ENCODE measurements at places on chromosomes 5 and 9.

DNA sequence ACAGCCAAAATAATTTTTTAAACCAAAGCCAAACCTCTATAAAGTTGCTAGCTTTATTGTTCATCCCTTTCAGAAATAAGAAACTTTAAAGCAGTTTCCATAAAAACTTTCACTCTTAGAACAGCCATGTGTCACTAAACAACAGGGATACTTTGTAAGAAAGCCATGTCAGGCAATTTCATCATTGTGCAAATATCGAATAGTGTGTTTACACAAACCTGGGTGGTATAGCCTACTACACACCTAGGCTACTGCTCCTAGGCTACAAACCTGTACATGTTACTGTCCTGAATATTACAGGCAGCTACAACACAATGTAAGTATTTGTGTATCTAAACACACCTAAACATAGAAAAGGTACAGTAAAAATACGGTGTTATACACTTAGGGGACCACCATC is 59.9 kb downstream of the TLE1 start:
- no peak for DNase-seq

DNA sequence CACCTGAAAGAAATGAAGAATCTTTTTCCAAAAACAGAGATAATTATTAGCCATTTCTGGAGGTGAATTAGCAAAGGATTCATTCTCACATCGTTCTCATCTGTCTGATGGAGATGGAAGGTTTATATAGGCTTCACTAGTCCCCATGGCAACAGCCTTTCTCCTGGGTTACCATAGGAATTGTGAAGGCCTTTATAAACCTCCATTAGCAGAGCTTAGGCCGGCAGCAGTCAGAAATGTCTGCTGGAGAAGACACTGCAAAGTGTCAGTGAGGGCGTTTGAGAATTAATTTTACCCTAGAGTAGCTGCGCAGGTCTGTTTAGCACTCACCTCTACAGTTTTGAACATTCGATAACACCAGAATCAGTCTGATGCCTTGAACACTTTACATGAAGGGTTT is 290.4 kb upstream of the NR4A3 start:
- DNase-seq, result no peak

GRCh38 chr9:21102305-21102704 is 24.6 kb upstream of the IFNB1 start:
- DNase-seq, result peak; percentile 26

- no peak for DNase-seq
These were observed 7.5 kb upstream of the OTULINL start for GRCh38 chr5:14574096-14574495.

- DNase-seq, result no peak
These were observed 11.6 kb upstream of the SLC6A7 start for GRCh38 chr5:150178262-150178661.

DNA sequence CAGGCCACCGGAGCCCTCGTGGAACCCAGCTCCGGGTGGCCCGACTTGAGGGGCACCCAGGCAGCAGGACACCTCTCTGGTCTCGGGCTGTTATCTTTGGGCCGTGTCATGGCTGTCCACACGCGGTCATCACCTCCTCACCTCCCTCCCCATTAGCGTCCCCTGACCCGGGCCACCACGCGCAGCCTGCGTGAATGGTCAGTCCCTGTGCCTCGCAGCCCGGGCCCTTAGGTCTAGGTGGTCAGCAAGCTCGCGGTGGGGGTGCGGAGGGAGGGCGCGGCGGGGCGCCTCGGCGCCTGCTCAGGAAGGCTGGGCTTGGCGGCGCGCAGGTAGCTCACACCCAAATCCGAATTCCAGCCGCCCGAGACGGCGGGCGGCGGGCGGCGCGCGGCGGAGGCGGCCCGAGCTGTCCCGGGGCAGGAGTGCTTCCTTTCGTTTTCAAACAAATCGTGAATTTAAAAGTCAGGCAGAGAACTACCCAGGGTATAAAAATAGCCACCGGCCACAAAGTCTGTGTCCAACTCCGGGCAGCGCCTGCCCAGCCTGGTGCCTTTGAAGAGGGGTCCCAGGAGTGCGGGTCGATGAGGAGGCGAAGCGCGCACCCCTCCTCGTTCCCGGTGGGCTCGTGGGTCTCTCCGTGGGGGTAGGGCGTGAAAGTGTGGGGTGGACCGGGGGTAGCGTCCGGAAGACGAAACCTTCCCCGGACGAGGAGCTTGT is 1.0 kb upstream of the RXRA start:
- DNase-seq, result peak; percentile 57

DNA sequence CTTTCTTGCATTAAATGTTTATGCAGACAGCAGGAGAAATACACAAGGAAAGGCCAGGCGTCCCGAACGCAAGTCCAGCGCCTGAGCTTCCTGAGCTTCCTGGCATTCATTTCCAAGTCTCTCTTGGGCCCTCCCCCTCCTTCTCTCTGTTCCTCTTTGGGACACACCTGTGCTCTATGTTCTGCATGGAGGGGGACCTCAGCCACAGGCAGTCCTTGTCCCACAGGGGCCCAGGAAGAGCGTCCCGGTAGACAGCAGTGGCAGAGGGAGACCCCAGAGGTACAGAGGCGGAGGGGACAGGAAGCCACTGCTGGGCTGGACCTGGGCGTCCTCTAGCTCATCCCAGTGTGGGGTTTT is 221.3 kb downstream of the C9orf50 start:
- no peak for DNase-seq

GRCh38 chr5:29944327-29944726 is 1249.2 kb upstream of the CDH6 start:
- no peak for DNase-seq

GRCh38 chr9:1469996-1470395 is 419.8 kb downstream of the DMRT2 start:
- no peak for DNase-seq

DNA sequence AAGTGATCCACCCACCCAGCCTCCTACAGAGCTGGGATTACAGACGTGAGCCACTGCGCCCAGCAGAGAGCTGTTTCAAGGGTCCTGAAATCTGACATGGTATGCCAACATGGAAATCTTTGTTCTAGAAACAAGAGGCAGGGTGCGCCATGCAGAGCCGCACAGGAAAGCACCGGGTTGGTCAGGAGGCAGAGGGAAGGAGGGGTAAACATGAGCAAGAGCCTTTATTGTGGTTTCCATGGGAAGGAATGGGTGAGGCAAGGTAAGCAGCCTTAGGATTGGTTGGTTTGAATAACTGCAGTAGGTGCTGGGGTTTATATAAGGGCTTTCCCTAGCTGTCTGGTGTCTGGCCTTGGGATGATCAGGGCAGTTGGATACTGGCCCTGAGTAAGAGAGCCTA is 5.5 kb upstream of the EXOSC2 start:
- no peak for DNase-seq

DNA sequence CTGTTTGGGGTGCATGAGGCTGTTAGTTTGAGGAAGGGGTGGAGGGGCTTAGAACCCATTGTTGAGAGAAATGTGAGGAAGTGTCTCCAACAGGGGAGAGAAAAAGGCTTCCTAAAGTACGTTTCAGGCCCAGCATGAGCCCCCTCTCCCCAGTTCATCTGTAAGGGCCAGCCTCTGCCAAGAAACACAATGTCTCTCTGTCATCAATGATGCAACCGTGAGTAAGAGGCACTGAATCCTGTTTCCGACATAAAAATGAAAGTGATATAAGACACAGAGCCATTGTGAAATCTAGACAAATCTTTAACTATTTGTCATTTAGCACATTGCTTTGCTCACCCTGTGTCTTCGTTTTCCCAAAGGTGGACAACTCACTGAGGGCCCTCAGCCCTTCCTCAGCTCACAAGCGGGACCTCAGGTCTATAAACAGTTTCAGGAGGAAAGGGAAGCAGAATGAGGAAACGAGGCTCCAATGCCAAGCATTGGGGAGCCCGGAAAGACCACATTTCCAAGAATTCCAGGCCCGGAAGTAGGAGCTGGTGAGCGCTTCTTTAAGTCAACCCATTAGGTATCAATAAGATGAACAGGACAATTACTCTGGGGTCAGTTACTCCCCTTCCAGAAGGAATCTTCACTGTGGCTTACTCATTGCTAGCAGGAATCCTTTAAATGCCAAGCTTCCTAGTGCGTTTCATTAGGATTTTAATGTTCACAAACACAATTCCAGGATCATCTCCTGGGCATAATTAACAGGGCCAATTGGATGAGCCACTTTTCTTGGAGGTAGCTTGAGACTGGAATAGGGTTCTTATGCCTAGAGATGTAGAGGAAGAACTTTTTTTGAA is 59.0 kb upstream of the KLF4 start:
- peak; percentile 98 for DNase-seq

DNA sequence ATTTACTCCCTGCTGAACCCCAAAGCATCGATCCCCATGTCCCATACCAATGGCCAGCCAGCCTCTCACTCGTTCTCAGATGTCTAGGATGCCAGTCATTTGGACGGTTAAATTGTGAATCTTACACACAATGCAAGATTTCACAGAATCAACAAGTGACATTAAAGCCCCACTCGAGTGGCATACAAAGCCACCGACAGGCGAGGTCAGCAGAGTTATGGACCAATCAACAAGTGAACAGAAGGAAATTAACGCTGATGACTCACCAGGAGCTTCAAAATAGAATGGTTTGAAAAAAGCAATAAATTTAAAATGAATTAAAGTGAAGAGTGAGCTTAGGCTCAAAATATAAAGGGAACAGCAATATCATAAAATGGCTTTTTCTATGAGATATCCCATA is 8.2 kb upstream of the RUFY1 start:
- DNase-seq, result no peak

GRCh38 chr5:115601701-115602590 is at the start of gene TICAM2:
TSS of gene TICAM2 (minus strand) at chr5:115602479. CDS start at chr5:115581256, 21,223 bp downstream.
- peak; percentile 76 for DNase-seq

DNA sequence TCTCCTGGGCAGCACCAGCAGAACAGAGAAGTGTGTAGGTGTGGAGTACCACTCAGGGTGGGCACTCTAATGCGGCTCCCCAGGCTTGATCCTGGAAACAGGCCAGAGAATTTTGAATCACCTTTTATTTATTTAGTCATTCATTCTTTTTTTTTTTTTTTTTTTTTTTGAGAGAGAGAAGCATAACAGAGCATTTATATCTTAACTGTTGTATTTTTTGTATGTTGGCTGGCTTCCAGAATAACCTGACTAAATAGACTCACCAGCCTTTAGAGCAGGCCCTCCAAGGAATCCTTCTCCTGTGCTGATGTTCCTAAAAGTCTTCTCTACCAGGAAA is 153.4 kb downstream of the PIK3R1 start:
- DNase-seq, result no peak

Measured in fibroblast of skin of back (primary cell).